ENCODE measurements at places on chromosomes 12 and 14. TPM values are rescaled to one million over a fixed set of nuclear protein-coding genes. Genes with fewer than 3 reads are reported as not detected.
A peak's percentile ranks its signal among the peaks of the same experiment; 100 is the strongest.

SIX4 gene
- total RNA-seq: 30.6 TPM

DNA sequence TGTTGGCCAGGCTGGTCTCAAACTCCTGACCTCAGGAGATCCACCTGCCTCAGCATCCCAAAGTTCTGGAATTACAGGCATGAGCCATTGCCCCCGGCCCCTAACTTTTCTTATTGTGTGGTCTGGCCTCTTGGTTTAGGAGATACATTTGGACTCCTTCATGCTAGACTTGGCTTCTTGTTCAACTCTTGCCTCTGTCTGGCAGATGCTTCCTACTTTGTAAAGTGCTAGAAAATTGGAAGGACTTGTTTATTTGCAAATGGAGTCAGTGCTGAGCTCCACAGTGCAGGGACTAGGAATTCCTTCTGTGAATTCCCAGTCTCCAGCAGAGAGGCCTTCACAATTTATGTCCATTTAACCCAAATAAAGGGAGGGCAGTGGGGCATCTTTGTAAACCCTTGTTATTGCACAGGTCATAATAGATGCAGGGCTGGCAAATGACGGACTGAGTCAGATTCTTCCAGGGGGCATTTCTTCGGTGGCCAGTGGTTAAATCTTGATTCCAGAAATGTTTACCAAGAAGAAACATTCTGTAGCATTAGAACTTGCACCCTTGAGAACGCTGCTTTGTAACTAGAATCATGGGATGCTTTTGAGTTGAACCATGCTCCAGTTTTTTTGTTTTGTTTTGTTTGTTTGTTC lies 73.8 kb upstream of the TBX3 start:
- DNase-seq: no peak

DNA sequence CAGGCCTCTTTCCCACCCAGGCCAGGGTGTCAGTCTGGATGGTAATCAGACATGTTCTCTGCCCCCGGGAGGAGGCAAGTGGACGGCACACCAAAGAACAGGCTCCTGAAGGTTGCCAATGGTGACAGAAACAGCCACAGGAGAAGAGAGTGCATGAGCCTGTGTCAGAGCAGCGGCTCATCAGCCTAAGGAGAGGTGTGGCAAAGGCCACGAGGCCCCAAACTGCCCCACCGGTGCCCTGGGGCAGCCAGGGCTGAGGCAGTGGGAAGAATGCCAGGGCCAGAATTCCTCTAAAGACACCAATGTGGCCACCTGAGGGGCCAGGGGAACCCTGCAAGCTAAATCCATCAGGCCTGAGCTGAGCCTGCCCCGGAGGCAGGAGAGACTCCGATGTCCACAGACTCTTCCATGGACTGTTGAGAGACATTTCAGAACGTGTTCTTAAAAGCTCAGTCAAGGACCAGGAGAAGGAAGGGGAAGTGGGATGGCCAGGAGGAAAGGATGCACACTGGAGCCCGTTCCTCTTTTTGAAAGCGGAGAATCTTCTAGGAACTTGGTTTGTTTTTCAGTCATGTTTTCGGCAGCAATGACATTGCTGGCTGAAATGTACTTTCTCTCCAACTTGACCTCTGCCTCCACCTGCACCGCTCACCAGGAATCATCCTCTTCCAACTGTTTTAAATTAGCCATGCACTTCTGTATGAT lies 176.3 kb upstream of the FKBP4 start:
- DNase-seq: no peak

- DNase-seq: no peak
These were observed 795 bp upstream of the PXN start for GRCh38 chr12:120266180-120266870.

EIF2S1 gene
- 145 TPM for total RNA-seq

SMIM41 gene
- total RNA-seq: 0.82 TPM

CDK4 gene
- total RNA-seq: 140 TPM

OR8S1 gene
- total RNA-seq: not detected

DNA sequence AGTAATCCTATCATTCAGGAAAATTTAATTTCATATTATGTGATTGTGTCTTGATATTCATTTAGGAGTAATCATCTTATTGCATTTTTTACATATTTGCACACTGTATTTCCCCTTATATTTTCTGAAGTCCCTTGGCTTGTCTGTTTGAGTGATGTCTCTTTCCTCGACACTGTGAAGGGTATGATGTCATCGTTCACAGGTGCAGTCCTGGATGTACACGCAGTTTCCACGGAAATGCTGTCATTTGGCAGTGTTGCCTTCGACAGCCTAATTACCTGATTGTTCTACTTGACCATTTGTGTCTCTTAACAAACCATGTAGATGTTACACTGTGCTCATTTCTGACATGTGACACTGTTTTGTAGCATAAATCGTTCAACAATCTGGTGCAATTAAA lies 1277.0 kb downstream of the TMEM121 start:
- no peak for DNase-seq

DNA sequence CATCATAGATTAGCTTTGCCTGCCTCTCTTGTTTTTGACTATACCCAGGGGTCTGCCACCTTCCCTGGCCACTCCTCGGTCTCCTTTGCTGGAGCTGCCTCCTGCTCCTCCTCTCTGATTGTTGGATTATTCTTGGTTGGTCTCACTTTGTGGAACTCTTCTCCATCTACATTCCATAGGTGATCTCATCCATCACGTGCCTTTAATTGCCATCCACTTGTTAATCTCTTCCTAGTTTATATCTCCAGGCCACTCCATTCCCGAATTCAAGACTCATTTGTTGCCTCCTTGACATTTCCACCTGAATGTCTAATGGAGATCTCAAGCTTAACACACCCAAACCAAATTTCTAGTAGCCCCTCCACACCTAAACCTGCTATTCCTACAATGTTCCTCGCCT lies 5.4 kb downstream of the POLR3B start:
- DNase-seq: no peak

ISCA2 gene
- total RNA-seq: 14.8 TPM

PTPRO gene
- 1.2 TPM for total RNA-seq

- peak; percentile 52 for DNase-seq
These were observed 638 bp downstream of the PLEKHG3 start for GRCh38 chr14:64704743-64705380.

- DNase-seq: no peak
These were observed 41.3 kb downstream of the RAB3IP start for GRCh38 chr12:69779928-69780327.

RPL10L gene
- total RNA-seq: not detected

CHD8 gene
- total RNA-seq: 48.0 TPM

DNA sequence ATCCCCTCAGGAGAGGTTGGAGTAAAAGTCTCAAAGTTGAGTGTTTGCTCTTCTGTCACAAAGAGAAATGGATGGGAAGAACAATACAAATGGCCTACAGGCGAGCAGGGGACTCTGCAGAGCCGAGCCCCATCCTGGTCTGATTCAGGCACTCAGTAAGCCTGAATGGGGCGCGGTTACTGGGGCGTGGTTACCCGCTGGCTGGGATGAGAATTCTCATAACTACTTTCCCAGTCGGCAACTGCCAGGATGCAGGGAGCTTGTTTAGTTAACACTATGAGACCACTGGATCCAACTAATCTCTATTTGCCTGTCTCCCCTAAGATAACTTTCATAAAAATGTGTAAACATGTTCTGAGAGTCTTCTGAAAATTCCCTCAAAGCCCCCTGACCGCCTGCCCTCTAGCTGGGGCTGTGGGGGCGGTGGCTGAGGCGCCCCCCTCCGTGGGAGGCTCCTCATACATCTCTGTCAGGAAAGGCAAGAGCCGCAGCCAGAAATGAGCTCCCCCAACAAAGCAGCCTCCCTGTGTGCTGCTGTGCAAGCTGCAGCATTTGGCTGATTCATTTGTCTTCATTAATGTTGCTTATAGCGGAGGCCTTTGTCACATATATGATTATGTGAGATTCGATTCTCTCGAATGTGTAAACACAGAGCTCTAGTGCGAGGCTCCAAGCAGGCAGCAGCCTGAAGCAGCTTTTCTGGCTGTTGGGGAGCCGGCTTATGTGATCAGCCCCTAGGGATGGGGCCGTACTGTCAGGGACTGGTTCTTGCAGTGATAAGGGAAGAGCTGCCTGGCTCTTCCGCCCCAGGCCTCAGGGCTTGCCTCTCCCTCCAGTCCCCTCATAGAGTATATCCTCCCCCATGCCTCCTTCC lies 126.1 kb upstream of the ARHGAP5 start:
- peak; percentile 87 for DNase-seq

DNA sequence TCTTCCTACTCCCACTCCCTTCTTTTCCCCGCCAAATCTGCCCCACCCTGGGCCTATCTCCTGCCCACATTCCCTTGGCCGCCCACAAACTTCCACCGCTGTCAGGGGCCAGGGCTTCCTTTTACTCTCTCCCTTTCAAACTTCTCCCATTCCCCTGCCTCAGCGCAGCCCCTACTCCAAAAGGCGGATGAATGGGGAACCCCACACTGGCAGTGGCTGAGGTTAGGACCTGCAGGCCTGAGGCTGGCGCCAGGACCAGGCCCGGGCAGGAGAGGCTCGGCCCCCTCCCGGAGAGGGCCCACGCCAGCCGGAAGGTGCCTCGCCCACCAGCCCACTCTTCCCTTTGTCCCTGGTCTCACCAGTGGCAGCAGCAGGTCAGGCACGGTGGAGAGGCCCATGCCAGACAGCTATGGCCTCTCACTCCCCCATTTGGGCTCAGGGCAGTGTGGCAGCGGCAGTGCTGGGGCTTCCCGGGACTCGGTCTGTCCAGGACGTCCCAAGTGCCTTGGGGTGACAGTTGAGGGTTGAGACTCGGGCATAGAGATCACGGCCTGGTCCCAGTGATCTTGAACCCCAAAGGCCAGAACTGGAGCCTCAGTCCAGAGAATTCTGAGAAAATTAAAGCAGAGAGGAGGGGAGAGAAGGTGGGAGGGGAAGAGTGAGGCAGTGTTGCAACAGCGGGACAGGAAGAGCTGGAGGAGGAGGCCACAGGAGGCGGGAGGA lies at the start of gene TNFRSF1A:
TNFRSF1A (minus strand) TSS at position 660 of the 723 bp plus-strand sequence; CDS start at position 398, 262 bp downstream.
- DNase-seq: peak; percentile 89

DNA sequence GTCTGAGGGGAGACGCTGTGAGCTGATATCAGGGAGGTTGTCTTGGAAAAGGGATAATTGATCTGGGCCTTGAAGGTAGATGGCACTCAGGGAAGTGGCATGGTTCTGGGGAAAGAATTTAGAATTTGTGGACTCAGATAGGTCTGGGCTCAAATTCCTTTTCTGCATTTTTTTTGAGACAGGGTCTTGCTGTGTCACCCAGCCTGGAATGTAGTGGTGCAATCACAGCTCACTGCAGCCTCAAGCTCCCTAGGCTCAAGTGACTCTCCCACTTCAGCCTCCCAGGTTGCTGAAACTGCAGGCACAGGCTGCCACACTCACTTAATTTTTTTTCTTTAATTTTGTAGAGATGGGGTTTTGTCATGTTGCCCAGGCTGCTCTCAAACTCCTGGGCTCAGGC lies 98.1 kb upstream of the NCOR2 start:
- DNase-seq: no peak

DNA sequence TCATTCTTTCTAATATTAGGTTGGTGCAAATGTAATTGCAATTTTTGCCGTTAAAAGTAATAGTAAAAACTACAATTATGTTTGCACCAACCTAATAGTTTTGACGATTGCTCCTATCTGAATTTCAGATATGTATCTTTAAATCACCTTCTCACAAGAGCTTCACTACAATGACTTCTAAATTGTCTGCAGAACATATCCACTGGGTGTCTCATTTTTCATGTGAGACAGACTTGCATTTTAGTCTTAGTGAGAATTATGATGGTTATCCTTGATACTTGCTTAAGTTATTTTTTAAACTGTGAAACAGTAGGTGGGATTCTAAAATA lies 84.6 kb downstream of the ITPR2 start:
- no peak for DNase-seq

CLEC4A gene
- 1.9 TPM for total RNA-seq

SMCO3 gene
- 0.51 TPM for total RNA-seq

RTL1 gene
- 46.9 TPM for total RNA-seq

BICDL1 gene
- total RNA-seq: 4.0 TPM

DNA sequence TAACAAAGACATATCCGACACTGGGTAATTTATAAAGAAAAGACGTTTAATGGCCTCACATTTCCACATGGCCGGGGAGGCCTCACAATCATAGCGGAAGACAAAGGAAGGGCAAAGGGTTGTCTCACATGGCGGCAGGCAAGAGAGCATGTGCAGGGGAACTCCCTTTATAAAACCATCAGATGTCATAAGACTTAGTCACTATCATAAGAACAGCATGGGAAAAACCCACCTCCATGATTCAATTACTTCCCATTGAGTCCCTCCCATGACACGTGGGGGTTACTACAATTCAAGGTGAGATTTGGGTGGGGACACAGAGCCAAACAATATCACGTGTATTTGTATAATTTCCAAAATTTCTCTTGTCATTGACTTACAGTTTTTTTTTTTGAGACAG lies 5.5 kb upstream of the LMNTD1 start:
- DNase-seq: no peak

GRCh38 chr12:39272871-39273655 lies 169.9 kb downstream of the KIF21A start:
- DNase-seq: peak; percentile 61

CLEC9A gene
- 0.82 TPM for total RNA-seq

KRT82 gene
- not detected for total RNA-seq

DNA sequence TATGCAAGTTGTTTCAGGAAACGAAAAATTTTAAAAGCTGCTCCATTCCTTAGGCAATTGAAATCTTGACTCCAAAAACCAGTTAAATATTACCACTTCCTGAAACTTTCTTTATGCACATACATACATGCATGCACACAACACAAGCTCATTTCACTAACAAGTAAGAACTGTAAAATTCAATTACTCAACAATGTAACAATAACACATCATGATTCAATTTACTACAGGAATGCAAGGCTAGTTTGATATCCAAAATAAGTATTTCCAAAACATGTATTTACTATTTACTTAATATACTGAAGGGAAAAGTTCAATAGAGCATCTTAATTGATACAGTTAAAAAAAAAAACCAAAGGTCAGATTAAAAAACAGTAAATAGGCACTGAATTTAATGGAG lies 19.6 kb downstream of the NAP1L1 start:
- no peak for DNase-seq

STON2 gene
- total RNA-seq: 91.2 TPM

- DNase-seq: no peak
These were observed 248.5 kb downstream of the PCNX1 start for GRCh38 chr14:71155743-71156142.

DNA sequence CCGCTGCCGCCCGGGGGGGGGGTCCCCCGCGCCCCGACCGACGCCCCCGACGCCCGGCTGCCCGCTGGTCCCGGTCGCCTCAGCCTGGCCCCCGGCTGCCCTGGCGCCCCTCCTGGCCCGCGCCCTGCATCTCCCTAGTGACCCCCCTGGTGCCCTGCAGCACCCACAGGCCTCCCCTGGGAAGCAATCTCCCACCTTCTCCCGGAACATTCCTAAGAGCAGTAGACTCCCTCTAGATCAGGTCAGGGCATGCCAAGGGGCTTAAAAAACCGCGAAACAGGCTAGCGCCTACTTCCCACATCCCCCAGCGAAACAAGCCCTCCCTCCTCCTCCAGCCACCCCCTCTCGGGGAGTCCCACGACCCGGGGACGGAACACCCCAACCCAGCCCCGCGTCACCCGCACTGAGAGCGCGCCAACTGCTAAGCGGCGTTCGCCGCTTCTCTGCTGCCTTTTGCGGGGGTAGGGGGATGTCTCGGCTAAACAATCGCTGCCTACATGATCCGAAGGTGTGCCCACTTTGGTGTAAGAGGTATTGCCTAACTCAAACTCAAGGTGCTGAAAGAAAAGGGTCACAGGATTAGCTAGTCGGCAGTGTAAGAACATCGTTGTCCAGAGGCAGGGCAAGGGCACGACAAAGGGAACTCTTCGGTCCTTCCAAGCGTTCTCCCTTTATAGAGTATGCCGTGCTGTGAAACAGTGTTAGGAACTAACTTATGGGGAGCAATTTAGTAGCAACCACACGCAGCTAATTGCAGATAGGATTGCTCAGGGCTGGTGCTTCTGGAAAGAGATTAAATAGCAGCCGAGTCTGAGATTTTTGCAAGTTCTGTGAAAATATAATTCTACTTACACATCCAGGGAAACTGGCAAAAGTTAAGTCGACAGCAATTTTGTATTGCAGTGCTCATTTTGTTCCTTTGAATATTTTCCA lies 619 bp upstream of the NTN4 start:
- peak; percentile 61 for DNase-seq

Measured in tongue (tissue), 3 donors.